ENCODE measurements at places on chromosomes 6 and 20.
A peak's percentile ranks its signal among the peaks of the same experiment; 100 is the strongest.

DNA sequence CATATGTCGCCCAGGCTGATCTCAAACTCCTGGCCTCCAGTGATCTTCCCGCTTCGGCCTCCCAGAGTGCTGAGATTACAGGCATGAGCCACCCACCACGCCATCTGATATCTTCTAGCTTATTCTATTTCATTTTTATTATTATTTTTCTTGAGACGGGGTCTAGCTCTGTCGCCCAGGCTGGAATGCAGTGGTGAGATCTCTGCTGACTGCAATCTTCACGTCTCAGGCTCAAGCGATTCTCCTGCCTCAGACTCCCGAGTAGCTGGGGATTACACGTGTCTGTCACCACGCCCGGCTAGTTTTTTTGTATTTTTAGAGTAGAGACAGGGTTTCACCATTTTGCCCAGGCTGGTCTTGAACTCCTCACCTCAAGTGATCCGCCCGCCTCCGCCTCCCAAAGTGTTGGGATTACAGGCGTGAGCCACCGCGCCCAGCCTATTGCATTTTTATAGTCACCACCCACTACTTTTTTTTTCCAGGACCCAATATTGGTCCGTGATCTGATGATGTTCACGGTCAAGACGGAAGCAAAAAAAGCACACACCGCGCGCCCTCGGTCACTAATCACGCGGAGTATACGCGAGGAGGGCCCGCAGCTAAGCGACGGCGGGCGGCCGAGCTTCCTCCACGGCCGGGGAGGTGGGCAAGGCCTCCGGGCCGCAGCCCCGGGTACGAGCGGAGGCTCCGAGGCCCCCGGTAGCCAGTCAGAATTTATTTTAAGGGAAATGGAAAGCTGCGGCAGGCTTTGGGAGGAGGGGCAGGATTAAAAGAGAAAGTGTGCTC lies 1.1 kb upstream of the LSM14B start:
- DNase-seq, result no peak

DNA sequence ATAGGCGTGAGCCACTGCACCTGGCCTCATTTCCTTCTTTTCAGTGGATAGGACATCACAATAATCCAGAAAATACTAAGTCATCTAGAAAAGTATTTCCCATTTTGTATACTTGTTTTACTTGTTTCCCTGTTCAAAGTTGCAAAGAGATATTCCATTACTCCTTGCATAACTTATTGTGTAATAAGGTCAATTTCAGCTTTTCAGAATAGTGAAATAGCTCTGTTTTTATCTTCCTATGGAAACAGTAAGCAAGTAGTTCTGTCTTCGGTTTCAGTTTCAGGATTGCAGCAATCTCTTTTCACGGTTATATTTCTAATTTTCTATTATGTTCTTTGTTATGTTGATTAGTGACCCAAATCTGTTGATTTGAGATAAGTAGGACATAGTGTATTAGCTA lies 6.0 kb downstream of the STX11 start:
- no peak for DNase-seq

DNA sequence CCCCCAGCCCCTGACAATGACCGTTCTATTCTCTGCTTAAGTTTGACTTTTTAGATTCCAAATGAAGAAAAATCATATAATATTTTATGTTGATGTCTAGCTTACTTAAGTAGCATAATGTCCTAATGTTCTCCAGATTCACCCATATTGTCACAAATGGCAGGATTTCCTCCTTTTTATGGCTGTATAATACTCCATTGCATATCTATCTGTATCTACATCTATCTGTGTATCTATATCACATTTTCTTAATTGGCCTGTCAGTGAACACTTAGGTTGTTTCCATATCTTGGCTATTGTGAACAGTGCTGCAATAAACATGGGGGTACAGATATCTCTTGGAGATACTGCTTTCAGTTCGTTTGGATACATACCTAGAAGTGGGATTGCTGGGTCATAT lies 7.0 kb upstream of the LRP11 start:
- no peak for DNase-seq

GRCh38 chr6:34172961-34173775 lies 27.3 kb upstream of the GRM4 start:
- no peak for DNase-seq

DNA sequence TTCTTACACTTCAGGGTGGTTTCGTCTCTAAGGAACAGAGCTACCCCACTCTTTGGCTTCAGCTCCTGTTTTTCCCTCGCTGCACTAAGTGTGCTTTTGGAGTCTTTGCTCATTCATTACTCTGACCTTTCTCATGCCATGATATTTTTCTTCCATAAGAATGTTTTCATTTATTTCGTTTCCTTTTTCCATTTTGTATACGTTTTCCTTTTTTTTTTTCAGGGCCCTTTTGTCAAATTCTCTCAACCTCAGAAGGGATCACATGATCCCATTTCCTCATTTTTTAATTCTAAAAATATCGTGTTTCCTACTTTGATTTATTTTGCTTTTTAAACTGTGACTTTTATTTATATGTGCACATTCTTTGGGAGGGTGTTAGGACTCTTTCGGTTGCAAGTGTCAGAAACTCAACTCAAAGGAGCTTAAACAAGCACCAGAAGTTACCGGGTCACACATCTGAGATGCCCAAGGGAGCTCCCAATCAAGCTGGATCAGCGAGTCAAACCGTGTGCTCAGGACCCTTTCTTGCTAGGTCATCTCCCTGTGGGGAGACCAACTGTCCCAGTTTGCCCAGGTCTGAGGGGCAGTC lies 40.6 kb downstream of the GCNT2 start:
- no peak for DNase-seq

GRCh38 chr6:113594726-113595125 lies 262.4 kb upstream of the MARCKS start:
- no peak for DNase-seq

- no peak for DNase-seq
These were observed 50.0 kb downstream of the ADAT2 start for GRCh38 chr6:143400258-143401067.

DNA sequence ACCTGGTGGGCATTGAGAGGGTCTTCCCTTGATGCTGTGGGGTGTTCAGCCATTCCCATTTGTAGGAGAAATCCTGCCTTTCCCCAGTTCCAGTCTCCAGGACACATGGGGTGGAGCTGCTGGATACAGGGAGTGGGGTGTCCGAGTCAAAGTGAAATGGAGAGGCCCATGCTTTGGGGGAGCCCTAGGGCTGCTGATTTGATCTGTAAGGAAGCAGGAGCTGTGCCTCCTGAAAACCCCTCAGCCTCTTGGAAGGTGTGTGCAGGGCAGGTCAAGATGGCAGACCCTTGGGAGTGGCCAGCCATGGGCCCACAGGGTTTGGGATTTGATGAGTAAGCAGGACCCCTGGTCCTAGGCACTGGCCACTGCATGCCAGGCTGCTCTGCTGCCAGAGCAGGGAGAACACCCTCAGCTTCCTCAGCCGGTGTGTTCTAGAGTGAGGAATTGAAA lies 82.0 kb downstream of the SERAC1 start:
- no peak for DNase-seq

DNA sequence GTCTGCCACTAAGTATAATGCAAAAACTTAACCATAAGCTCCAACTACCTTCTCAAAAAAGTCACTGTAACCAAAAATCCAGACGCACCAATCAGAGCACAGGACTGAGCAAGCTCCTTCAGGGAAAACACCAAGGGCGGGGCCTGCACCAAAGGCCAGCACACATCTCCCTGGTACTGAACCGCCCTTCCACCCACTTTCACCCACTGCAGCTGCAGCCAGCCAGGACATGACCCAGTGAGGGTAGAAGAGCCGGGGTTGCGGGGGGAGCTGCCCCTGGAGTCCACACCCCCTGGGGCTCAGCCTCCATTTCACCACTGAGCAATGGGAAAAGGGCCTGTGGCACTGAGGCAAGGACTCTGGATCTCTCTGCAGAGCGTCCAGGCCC lies 54.3 kb downstream of the TAF4 start:
- no peak for DNase-seq

- no peak for DNase-seq
These were observed 69.5 kb downstream of the ZFAND3 start for GRCh38 chr6:37889051-37889450.

DNA sequence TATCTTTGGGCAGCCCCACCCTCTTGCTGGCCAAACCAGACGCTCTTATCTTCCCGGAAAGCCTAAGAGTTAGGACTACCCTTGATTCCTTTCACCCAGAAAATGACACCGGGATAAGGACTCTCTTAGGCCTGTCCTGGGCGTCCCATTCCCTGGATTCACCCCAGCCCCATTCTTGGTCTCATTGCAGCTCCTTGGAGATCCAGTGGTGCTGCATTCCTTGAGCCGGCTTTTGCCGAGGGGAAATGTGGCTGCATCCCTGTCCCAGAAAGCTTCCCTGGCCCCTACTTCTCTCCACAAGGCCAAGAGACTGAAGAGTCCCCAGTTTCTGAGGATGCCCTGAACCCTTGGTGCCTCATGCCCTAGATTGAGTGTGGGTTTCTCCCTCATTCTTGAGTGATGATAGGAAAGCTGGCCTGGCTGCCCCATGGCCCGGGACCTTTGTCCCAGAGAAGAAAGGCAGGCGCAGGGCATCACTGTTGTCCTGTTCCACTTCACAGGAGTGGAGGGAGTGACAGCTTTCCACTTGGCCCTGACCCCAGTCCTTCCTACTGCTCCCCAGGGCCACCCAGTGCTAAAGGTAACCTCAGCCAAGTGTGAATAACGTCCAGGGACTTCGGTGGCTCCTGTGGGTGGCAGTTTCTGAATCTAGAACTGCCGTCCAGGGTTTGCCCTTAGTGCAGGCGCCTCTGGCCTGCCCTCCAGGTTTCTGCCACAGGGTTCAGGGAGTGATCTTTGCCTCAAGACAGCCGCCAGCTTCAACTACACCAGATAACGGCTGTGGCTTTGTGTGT lies 42.7 kb upstream of the MYL9 start:
- DNase-seq, result no peak

- peak; percentile 23 for DNase-seq
These were observed 6.9 kb upstream of the PHACTR1 start for GRCh38 chr6:12709556-12710232.

GRCh38 chr6:108805611-108806167 lies 42.5 kb upstream of the ARMC2 start:
- no peak for DNase-seq

GRCh38 chr6:63249875-63250482 lies 38.7 kb downstream of the FKBP1C start:
- DNase-seq, result no peak

DNA sequence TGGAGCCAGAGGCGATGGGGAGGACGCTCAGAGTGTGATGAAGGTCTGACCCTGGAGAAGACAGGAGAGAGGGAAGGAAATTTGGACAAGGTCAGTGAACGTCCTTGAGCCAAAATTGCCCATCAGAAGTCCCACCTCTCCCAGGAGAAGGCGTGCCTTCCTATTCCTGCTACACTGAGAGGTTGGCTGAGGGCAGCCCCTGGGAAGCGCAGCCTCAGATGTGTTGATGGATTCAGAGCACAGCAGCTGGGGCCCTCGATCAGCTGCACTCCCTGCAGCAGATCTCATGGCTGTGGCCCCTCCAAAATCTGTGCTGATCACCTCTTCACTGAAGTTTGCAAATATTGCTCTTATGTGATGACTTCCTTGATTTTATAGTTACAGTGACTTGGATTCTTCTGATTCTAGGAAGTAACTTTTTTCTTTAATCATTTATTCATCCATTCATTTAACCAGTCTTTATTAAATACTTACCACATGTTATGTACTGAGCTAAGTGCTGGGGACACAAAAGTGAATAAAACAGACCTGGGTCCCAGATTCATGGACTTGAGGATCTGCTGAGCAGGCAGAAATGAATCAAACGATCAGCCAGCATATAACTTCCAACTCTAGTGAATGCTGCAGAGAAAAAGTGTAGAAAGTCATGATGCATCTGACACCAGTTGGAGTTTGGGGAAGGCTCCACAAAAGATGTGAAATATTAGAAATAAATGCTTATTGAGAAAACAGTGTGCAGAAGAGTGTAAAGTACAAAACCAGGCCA lies 69.6 kb upstream of the ARMC2 start:
- DNase-seq, result no peak

GRCh38 chr20:17721802-17722486 lies 22.2 kb downstream of the BANF2 start:
- no peak for DNase-seq

DNA sequence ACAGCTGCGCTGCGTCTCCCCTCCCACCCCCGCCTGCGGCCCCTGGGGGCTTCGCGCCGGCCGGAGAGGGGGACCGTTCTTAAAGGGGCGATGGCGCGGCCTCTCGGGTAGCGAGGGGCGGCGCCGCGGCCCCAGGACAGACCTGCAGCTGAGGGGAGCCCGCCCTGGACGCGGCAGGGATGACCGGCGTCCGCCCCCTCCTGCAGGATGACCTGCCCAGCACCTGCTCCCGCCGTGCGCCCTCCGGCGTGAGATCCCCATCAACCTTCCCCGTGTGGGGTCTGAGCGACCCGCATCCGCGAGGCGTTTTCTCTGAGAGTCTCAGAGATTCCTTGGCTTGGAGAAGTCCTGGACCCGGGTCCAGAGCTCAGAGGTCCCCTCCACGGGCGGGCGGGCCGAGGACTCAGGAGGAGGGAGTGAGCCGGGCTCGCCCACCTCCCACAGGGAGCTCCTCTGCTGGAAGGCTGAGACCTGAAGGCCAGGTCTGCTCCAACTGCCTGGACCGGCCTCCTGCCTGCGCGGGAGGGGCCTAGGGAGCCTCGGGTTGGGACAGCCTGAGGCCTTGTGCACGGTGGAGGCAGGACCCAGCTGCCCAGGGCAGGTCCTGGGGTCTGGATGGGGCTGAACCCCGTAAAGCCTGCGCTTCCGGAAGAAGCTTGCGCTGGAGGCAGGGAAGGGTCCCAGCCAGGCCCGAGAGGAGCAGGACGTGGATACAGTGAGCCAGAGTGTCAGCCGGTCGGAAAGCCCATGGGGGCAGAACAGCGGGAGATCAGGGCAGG lies 532 bp upstream of the NKAIN4 start:
- DNase-seq, result no peak

DNA sequence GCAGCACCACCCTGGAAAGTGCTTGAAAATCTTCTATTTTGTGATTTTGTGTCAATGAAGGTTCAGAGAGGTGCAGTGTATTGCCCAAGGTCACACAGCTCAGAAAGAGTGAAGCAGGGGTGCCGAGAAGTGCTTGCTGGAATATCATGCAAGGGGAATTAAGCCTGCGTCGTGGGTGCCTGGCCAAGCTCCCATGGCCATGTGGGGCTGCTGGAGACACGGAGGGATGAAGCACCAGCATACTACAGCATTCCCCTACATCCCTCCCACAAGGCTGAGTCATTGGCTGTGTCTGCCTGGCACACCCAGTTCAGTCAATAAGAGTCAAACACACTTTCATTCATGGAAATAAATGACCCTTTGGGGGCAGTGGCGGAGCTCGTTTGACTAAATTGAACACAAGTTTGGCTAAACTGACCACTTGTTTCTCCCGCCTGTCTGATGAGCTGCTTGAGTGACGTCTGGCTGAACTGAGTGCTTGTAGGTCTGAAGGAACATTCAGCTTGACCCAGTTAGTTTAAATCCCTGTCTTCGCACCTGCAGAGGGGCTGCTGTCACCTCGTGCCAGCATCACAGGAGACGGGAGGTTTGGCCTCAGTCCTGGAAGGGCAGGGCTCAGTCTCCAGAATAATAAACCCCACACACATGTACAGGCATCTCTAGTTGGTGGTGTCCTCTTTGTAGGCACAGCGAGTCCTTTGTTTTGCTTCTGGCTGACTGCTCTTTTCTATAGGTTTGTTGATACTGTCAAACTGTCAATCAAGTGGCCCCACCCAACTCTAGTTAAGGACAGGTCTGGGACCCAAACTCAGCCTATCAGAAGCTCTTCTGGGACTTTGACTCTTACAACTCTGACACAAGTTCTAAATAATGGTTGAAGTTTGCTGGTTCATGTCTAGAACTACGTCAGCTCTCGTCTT lies 8.4 kb upstream of the TGM2 start:
- no peak for DNase-seq

Measured in NCI-H1436 (cell line).